Activated CD4-positive, alpha-beta memory T cell treated with anti-CD3 and anti-CD28 coated beads for 36 hours (primary cell): ENCODE measurements at places on chromosomes 3 and 15.

DNA sequence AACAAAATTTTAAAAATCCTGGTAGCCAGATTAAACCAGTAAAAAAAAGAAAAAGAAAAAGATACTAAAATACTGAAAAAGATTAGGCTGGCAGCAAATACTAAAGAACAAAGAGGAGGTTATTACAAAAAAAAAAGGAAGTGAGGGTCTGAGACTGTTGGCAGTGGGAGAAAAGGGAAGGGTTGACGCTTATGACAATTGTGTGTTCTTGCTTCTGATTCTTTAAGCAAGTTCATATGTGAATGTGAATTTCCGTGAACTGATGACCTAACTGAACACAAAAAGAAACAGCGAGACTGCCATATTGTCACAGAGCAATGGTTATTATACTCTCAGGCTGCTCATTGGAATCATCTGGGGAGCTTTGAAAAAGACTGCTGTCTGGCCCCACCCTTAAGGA lies 56.5 kb downstream of the ATP13A4 start:
- no peak for DNase-seq

DNA sequence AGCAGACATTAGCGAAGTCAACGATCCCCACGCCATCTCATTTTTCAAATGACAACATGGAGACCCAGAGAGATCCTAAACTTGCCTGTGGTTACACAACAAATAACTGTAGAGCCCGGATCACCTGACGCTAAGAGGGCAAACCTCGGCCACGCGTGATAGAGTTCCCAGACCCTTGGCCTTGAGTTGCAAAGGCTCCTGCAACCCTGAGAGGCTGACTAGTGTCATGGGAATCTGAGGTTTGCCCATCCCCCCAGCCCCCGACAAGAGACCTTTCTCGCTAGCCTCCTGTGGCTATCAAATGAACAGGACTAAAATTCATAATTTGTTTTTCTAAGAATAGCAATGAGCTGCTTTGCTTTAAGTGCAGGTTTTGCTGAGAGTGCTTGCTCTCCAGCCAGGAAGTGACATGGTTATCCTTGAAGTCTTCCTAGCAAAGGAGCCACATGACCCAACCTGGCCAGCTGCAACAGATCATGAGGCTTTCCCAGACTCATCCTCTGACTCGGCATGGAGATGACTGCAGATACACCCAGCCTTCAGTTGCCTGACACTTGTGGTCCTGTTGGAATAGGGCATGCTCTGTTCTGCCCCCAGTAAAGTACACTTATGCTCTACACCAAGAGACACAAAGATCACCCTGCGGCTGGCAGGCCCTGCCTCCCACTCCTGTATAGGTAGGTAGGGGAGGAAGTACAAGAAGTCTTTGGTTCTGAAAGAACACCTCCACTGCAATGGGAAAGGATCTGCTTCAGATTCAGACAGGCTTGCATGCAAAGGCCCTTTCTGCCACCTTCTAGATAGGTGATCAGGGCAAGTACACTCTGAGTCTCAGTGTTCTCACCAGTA lies 36.0 kb downstream of the MCF2L2 start:
- no peak for DNase-seq

DNA sequence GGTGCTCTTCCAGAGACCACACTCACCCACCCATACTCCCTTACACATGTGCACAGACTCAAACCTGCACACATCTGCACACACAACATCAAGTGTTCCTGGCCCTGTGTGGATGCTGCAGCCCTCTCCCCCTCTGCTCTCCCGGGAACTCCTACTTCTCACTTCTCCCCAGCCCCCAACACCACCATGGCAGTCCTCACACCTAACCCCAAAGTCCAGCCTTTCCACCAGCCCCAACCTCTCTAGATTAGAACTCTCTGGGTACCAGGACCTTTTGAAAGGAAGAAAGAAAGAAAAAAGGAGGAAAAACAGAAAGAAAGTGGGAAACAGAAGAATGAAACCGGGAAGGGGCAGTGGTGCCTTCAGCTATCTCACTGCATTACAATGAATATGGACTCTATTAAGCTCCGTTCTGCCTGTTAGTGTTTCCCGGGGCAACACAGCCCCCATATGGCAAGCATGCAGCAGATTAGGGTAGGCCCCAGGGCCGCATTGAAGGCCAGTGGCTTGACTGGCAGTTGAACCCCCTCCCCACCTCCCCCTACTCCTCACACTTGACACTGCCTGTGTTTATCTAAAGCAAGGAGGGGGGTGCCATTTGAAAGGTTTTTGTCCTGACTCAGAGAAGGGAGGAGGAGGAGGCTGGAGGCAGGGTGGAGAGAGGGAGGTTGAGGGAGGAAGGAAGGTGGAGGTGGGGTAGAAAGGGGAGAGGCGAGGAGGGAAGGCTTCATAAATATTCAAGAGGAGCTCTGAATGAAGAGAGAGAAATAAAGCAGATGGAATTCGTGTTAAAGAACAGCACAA lies 30.1 kb downstream of the BOC start:
- DNase-seq = no peak

DNA sequence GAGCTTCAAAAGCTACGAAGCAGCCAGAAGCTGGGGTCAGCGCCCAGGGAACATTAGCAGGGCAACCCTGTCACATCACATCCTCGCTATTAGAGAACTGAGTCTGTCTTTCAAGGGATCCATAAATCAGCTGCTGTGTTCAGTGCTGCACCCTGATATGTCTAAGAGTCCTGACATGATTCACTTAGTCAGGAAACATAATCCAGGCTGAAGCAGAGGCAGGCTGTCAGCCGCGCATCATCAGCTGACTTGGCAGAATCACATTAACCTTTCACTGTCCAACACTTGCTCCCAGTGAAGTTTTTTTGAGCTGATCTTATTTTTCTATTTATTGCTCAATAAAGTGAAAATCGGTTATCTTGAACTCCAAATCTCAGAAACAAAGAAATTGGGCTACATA lies 23.5 kb downstream of the MYH15 start:
- DNase-seq = no peak

DNA sequence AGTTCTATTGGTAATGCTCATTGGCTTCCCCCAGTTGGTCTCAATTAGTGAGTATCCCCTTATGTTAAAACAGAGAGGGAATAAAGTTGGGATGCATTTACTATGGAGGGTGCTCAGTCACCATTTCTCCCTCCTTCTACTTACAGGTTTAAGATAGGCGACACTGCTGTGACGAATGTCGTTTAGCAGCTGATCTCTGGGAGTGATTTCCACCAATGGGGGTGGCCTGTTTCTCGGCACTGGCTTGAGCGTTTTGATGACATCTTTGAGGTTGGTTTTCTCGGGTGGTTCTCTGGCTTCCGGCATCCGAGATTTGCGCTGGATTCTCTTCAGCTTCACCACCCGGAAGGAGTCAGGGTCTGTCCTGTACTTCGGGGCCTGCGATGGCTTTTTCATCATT lies 3.8 kb downstream of the LMOD3 start:
- DNase-seq = no peak

- no peak for DNase-seq
Measured at GRCh38 chr3:107913701-107914100, 177.1 kb downstream of the CD47 start.
